ENCODE measurements at places on chromosomes 5 and 9.

GRCh38 chr5:98969400-98969799 lies 40.6 kb upstream of the CHD1 start:
- no peak for DNase-seq

- DNase-seq: peak; percentile 94
Measured at GRCh38 chr5:125668884-125669283, 754.3 kb upstream of the GRAMD2B start.

- no peak for DNase-seq
Measured at GRCh38 chr9:134547161-134548100, 94.2 kb upstream of the COL5A1 start.

DNA sequence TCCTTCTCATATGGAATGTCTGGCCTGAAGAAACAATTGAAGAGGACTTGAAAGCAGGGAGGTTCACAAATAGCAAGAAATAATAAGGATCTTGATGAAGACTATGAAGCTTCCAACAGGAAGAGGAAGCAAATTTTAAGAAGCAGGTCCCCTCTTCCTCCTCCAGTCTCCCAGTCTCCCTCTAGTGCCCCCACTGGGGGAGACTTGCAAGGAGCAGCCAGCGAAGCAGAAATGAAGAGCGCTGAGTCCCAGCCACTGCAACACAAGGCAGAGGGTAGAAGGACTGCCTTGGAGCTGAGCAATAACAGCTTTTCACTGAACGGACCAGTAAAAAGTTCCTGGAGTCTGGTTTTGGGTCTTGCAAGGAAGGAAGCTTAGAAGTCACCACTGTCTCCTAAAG lies 32.6 kb upstream of the ACO1 start:
- peak; percentile 66 for DNase-seq

GRCh38 chr9:11149065-11149464 lies 536.3 kb upstream of the PTPRD start:
- DNase-seq: peak; percentile 63

- no peak for DNase-seq
Measured at GRCh38 chr5:103374473-103374963, 116.0 kb downstream of the MACIR start.

GRCh38 chr9:121943463-121943862 lies 149.6 kb downstream of the TTLL11 start:
- no peak for DNase-seq

GRCh38 chr9:18382243-18382642 lies 91.7 kb upstream of the ADAMTSL1 start:
- no peak for DNase-seq

- no peak for DNase-seq
Measured at GRCh38 chr9:34459941-34460340, 1.3 kb downstream of the DNAI1 start.

- no peak for DNase-seq
Measured at GRCh38 chr9:98765256-98765655, 31.1 kb downstream of the ANKS6 start.

DNA sequence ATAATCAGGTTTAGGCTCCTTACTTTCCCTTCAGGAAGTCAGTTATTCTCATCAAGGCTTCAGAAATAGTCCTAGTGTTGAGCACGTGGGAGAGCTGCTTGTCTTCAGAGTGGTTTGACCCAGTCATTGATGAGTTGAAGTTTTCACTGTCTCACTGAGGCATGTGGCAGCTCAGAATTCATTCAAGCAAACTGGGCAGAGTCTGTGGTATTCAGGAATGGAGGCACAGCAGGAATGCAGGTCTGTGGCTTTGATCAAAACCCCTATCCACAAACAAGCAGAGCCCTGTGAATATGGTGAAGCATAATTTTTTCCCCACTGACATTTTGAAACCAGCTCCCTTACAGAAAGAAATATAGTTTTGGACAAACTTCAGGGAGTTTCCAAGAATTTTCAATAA lies 207.3 kb downstream of the CD180 start:
- DNase-seq: peak; percentile 77

DNA sequence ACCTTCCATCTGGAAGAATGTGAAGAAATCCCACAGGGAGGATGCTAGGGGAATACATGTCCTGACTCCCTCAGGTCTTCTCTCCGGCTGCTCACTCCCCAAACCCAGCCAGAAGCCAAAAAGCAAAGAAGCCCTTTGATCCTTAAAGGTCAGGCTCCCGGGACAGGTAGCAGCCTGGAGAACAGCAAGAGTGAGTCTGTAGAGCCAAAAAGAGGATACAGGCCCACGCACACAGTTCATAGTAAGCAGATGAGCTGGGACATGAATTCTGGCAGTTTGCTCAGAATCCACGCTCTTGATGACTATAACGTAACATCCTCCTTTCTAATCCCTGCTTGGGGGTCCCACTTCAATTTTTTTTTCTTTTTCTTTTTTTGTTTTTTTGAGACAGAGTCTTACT lies 72.0 kb upstream of the SLC44A1 start:
- DNase-seq: no peak

GRCh38 chr5:11224436-11225187 lies 463.6 kb upstream of the DAP start:
- DNase-seq: no peak

DNA sequence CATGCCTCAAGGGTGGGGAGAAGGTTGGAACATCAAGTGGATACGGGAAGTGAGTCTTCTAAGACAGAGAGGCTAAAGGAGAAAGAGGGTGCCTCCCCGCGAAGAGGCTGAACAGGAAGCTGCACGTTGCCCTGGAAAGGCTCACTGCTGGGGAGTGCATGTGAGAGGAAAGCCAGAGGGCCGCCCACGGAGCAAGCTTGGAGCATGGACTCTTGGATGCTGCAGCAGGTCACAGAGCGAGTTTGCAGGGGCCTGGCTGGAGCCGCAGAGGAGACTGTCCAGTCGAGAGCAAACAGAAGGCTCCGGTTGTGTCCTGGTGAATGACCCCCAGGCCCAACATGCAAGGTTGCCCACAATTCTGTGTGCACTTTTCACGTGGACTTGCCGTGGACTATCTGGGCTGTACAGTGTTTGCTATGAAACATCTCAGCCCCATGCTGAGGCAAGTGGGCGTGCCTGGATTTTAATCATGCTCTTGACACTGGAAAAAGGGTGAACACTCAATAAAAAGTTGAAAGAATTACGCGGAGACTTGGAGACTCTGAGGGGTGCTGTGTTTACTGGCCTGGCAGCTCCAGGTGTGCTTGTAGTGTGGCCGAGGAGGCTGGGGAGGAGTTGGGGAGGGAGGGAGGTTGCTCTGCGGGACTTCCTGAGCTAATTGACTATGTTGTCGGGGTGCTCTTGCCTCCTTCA lies 54.5 kb upstream of the GARNL3 start:
- DNase-seq: no peak

DNA sequence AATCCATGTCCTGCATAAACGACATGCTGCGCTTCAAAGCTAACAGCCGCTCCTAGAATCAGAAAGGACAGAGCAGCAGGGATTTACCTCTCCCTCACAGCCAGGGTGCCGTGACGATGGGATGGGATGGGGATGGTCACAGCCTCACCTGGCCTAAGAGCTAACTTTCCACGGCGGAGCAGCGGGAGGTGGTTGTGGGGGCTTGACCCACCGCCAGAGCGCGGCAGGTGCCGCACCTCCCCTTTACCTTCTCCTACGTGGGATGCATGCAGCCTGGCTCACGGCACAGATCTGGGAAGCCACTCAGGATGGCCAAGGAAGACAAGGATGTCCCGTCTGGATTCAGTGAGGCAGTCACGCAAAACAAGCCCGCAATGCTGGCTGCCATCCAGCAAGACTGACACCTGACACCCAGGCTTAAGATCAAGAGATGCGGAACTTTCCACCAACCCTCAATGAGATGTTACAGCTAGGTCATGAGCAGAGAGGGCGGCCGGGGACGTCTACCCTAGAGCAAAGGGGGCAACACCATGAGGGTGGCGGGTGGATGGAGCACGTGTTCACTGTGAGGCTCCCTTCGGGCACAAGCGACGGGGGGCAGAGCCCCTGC lies 5.8 kb downstream of the BRD9 start:
- no peak for DNase-seq

DNA sequence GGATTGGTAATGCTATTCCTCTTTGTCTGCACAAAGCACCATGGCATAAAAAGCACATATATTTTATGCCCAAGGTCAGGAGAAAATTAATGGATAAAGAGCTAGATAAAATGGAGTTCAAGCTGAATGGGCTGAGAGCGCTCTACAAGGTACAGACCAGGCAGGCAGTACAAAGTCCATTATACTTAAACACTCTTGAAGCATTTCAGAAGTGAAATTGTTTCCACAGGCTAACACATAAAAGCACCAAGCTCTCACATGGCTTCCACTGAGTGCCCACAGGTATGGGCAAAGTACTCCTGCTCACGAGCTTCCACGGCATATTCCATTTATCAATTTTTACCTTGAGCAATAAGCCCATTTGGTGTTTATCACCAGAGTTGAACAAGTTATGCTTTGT lies 771.2 kb upstream of the DMAC1 start:
- no peak for DNase-seq
